ENCODE measurements at places on chromosomes 11 and 22.
A peak's percentile ranks its signal among the peaks of the same experiment; 100 is the strongest.

DNA sequence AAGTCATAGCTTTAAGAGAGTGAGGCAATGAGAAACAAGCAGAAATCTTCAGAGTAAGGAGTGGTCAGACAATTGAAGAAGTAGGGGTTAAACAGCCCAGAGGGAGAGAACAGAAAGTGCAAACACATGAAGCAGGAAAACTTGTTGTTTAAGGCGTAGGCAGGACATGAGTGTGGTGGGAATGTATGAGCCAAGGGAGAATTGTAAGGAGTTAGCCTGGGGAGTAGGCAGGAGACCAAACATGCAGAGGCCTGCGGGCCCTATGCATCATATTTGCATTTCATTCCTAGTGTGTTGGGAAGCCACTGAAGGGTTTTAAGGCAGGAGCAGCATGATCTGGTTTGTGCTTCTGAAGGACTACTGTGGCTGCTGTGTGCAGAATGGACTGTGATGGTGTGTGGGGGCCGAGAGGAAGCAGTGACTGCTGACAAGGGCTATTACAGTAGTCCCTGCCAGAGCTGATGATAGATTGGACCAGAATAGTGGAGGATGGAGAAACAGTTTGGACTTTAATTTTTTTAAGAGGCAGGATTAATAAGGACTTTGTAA is 179.9 kb upstream of the C11orf87 start:
- no peak for DNase-seq

DNA sequence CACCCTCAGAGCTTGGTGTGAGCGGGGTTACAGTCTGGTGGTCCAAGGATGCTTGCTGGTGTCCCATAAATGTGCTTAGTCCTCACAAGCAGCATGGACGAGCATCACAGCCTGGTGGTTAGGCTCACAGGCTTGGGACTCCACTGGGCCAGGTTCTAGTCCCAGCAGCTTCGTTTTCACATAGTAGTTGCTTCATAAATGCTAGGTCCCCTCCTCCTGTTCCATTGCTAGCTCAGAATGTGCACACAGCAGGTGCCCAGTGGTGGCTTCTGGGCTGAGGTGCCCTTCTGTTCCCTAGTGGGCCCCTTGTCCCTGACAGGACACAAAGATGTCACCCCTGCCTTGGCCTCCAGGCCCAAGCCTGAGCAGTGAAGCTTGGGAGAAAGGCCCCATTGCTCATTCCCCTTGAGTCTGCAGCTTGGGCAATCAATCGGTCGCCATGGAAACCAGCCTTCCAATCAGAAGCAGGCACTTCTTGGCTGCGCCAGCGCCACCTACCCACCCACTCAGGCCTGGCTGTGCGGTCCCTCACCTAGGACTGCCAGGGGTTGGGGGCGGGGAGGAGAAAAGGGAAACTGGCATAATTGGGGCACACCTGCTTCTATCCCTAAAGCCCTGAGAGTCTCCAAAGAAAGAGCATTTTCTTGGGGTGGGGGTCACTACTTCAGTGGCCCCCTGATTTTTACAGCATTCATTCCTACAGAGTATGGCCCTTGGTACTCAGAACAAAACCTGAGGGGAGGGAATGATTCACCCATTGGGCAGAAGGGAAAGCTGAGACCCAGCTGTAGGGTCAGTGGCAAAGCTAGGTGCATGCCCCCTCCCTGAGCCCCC is 48.1 kb downstream of the CYTH4 start:
- peak; percentile 95 for DNase-seq

DNA sequence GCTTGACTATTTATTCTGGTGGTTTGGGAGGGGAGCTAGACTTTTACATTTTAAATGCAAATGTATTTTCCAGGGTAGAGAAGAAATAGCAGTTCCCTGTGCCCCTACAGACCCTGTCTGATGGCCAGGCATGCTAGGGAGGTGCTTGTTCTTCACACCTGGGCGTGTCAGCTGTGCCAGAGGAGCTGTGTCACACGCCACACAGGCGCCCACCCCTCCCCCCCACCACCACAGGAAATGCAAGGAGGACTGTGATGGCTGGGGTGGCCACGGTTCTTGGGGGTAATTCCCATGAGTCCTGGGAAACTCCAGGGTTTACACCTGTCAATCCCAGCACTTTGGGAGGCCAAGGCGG is 82.2 kb downstream of the FLI1 start:
- DNase-seq: no peak

GRCh38 chr11:119572481-119573424 is 149.8 kb upstream of the THY1 start:
- DNase-seq: no peak

DNA sequence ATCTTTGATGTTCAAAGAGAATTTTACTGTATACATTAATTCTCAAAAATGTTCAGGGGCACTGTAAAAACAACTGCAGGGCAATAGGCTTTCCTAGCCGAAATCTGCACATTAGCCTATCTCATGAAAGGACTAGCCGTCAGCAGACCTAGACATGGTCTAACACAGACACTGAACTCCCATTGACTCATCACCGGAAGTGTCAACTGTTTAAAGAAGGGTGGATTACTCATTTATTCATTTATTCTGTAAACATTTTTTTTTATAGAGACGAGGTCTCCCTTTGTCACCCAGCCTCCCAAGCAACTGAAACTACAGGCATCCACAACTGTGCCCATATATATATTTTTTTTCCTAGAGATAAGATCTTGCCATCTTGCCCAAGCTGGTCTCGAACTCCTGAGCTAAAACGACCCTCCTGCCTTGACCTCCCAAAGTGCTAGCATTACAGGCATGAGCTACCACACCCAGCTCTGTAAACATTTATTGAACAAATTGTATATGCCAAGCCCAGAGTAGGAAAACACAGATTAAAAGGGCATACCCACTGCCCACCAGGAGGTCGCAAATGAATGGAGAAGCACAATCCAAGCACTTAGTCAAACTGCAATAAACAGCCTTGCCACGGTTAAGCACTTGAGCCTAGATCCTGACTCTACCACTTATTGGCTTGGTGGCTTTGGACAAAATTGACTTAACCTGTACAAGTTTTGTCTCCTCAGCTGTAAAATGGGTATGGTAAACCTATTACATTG is 26.6 kb downstream of the RAB30 start:
- no peak for DNase-seq

DNA sequence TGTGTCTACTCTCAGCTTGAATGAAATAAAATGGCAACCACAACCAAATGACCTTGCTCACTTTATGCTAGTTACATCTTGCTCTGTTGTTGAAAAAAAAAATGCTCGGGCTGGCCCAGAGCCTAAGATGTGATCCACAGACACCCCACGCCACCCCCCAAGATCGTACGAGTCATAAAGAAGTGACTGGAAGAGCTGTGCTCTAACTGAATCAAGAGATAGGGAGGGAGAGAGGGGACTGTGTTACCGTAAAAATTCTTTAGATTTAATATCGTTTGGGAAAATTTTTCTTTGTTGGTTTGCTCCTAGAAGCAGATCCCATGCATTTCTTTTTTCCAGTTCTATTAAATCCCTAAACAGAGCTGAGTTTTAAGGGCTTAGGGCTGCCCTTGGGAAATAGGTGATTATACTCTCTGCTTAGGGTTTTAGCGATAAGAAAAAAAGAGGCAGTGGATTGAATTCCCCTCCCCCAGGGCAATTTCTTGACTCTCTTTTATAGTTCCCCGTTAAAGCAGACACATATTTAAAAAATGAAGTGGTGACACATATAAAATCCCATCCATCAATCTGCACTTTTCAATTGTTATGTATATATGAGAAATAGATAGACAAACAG is 14.5 kb downstream of the MAML2 start:
- no peak for DNase-seq

DNA sequence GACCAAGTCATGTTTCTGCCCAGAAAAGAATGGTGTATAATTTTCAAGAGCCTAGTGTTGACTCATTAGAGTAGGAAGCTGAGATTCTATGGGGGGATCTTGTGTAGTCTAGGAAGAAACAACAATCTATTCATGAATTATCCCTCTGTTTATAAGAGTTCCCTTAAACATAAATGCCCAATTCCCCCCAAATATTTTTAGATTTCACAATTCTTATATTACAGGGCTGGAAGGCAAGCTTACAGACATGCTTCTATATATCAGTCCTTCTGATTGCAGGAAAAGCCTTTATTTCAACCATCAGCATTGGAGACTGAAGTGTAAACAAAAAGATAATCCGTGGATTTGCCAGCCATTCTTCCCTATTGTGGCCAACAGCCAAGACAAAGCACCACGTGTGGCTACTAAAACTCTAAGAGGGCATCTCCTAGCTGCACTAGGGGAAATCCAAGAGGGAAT is 71.4 kb downstream of the NAT10 start:
- peak; percentile 33 for DNase-seq

DNA sequence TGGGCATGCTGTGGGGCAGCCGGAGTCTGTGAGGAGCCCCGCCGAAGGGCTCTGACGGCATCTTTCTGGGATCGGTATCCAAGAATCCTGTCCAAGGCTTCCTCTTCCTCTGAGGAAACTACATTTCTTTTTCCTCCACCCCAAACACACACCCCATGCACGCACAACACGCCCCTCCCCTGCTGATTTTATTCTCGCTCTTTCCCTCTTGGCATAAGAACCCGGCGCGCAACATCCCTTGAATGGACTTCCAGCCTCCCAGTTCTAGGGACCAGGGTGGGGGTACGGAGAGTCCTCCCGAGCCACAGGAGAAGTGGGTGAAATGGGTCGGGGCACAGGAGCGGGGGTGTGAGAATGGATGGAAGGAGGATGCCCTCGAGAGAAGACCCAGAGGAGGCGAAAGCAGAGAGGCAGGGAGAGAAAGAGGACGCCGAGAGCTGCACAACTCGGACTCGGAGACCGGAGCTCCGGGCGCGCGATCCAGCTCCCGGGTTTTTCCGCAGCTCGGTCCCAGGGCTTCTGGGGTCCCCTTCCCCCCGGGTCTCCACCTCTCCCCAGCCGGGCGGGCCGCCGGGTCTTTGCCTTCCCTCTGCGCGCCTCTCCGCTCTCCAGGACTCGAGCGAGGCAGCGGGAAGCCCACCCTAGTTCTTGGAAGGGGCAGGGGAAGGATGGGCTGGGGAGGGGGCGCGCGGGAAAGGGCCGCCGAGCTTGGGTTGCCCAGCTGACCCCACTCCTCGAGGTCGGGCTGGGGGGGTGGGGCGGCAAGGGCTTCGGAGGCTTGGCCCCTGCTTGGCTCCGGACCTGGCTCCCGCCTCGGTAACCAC is 1.5 kb upstream of the LARGE1 start:
- peak; percentile 84 for DNase-seq

DNA sequence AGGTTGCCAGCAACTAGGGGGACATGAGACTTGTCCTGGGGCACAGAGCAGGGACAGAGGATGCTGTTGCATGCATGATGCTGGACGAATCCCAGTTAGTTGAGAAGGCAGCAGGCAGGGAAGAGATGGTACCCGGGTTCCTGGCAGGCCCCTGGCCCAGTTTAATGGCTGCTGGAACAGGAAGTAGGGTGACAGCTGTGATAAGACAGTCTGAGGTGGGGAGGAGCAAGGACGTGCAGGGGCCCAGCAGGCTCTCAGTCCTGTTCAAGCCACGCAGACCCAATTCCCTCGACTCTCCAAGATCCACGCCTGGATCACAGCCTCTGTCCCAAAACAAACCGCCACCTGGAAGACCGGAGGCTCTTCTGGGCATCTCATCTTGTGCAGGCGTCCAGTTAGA is 32.0 kb downstream of the LRRC10B start:
- DNase-seq: no peak

- no peak for DNase-seq
These were observed 43.2 kb upstream of the CHKA start for GRCh38 chr11:68164437-68164836.

DNA sequence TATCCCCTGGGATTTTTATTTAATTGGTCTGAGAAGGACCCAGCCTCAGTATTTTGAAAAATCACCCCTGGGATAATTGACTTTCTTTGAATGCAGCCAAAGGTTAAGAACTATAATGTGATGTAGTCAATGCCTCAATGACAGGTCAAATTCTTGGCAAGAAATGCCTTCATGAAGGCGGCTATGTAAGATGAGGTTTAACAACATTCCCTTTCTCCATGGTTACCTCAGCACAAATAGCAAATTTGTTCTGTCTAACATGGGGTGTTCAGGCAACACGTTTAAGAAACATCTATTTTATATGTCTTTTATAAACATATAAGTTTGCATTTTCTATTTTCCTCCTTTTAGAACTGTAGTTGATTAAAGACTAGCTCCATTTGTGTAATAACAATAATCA is 5.3 kb downstream of the SLN start:
- no peak for DNase-seq

- no peak for DNase-seq
These were observed 28.1 kb upstream of the CD81 start for GRCh38 chr11:2348986-2349385.

- DNase-seq: peak; percentile 46
These were observed 42.1 kb upstream of the ISX start for GRCh38 chr22:35023692-35024363.

DNA sequence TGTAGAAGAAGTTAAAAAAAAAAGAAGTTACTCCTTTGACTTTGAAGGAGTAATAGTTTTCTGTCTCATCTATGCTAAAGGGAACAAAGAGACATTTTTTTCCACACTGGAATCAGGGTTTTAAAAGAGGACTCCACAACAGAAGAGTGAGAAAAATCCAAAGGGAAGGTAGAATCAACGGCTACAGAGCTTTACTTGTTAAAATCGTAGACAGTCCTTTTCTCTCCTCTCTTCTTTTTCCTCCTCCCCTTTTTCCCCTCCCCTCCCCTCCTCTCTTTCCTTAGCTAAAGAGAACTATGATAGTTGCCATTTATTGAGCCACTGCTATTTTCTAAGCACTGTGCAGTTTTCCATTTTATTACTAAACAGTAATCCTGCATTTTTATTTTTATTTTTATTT is 29.2 kb downstream of the DDIAS start:
- no peak for DNase-seq

GRCh38 chr11:3956038-3956437 is 100.6 kb downstream of the STIM1 start:
- DNase-seq: no peak

DNA sequence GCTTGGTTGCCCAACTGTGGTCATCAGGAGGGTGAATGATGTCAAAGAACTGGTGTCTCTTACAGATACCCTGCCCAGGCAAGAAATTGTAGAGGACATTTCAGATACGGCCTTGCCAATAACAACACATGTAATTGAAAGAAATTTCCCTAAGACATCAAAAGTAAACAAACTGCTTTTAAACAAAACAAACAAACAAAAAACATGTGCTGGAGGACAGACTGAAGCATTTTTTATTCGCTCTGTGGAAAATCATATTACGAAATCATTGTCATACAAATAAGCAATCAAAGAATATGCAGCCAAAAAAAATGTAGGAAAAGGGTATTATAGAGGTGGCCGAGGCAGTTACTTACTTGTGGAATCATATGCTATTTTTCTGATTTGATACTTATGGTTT is 52.1 kb upstream of the MYEOV start:
- DNase-seq: no peak

GRCh38 chr11:123452794-123453193 is 22.7 kb downstream of the GRAMD1B start:
- no peak for DNase-seq
